ENCODE measurements at places on chromosomes 2 and 18.

DNA sequence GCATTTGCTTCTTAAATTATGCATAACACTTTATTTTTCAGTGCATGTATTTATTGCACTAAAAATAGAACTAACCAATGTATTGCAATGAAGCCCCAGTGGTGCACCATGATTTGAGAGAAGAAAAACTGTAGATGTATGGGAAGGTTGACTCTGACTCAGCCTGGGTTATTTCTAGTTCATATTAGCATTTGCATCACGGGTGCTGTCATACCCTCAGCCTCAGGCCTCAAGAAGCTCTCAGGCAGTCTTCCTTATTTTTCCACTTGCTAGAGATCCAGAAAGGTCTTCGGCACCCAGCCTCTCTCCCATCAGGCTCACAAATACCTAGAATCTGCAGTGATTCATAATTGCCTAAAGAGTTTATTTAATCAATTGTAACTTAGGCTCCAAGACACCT is 148.0 kb downstream of the DNER start:
- no peak for DNase-seq

DNA sequence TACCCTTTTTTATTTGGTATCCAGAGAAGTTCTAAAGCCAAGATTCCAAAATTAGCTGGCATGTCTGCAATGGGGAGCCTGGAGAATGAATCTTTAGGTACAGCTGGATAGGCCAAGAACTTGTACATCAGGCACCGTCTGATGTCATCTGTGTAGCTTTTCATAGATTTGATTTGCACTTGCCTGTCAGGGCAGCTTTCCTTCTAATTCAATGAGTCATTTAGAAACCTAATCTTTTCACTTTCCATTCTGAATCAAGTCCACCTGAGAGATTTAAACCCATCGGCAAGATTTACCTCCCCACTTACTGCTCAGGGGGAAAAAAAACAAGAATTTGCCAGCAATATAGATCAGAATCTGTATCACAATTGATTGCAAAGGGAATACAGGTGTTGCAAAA is 60.9 kb upstream of the ACAA2 start:
- peak; percentile 19 for DNase-seq

DNA sequence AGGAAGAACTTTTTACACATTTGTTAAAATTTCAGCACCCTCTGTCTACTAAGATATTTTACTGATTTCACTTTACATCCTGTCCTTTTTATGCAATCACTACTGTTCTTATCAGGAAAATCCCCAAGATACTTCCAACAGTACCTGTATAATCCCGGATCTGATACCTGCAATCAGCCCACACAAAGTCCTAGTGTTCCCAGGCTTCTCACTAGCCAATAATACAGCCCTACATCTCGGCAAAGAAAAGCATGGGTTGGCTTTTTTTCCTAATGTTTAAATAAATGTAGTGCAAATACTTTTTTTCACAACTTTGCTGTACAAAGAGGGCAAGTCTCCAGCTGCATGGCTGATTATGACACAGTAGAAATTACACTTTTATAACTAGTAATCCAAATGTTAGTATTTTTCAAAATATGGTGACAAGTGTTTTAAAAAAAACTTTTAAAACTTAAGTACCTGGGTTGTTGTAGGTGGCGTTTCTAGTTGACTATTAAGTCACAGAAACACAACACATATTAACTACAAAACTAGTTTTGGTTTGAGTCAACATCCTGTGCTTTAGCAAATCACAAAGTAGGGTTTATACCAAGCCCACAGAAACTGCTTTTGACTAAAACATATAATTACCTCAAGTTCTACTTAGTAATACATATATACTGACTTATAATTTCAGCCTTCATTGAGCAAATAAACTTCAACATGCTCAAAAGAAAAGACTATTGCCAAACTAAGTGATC is 19.5 kb downstream of the CNOT11 start:
- DNase-seq, result no peak

DNA sequence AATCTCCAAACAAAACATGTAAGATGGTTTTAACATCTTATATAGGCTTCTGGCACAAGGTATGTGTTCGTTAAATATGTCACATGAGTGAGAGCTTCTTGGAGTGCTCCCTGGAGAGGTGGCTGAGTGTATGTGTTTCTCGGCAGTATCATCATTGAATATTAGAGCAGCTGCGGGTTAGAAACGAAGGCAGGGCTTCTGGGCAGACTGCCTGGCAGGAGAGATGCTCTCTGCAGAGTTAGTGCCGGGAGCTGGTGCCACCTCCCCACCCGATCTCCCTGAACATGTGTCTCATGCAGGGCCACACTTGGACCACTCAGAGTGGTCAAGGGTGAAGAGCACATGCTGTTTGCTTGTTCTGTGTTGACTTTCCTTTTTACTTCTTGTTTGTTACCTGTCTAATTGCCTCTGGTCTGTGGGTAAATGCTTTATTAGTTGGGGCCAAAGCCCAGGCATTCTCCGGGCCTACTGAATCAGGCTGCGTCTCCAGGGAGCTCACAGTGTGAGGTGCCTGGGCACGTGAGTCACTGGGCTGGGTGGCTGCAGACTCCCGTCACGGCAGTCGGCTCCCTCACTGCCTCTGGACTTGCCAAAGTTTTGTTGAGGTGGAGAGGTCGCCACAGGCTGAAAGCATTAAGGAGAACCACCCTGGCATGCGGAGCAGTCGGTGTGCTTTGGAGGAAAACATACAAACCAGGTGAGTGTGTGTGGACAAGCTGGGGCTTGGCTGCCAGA is 246.6 kb downstream of the FHOD3 start:
- DNase-seq, result peak; percentile 92

DNA sequence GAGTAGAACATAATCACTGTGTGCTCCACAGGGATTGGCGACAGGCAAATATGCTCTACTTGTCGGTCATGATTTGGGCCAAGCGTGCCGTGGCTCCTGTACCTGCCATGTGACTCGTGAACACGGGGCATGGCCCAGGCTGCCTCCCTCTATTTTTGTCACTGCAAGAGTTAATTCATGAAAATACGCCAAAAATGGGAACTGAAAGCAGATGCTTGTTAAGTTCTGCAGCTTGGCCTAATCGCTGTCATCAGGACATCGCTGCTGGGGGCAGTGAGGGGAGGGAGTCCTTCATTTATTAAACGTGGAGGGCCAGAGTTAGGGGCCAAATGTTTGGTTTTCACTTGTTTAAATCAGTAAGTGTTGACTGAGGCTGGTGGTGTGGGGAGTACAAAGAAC is 177.8 kb downstream of the BCL2 start:
- no peak for DNase-seq

- DNase-seq, result no peak
Measured at GRCh38 chr2:69310111-69311023, 76.7 kb downstream of the GFPT1 start.

- DNase-seq, result peak; percentile 90
Measured at GRCh38 chr2:174117951-174118930, 130.1 kb downstream of the OLA1 start.

DNA sequence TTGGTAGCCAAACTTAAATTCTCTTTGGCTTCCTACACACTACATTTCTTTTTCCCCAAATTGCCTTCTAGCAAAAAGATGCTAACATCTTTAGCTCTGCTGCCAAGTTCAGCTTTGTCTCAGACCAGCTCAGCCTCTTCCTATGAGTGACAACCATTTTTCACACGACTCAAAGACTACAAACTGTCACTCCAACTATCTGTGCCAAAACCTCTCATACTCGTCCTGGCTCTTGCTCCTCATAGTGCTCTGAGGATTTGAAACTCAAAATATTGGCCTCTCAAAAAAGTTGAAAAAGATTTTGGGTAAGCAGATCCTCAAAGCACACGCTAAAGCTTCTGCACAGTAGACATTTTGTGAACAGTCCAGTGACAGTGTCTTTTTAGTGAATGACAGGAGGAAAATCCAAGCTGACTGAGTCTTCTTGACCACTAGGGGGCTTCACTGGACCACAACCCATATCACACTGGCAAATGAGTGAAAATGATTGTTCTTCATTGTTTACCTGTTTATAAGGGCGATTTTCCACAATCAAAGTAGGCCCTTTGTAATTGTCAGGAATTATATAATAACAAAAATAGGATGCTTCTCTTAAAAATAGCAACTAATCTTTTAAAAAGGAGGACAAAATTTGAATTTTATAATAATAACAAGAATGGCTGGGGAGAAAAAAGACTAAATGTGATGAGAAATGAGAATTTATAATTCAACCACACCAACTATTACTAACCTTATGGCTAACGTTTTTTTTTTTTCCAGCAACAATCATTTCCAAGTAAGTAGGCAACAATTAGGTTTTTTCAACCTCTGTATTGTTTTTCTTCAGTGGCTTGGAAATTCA is 85.5 kb upstream of the PGAP1 start:
- DNase-seq, result peak; percentile 70

- no peak for DNase-seq
Measured at GRCh38 chr2:128219891-128220290, 98.8 kb downstream of the HS6ST1 start.

- DNase-seq, result peak; percentile 53
Measured at GRCh38 chr18:59547581-59548182, 149.5 kb downstream of the CCBE1 start.

DNA sequence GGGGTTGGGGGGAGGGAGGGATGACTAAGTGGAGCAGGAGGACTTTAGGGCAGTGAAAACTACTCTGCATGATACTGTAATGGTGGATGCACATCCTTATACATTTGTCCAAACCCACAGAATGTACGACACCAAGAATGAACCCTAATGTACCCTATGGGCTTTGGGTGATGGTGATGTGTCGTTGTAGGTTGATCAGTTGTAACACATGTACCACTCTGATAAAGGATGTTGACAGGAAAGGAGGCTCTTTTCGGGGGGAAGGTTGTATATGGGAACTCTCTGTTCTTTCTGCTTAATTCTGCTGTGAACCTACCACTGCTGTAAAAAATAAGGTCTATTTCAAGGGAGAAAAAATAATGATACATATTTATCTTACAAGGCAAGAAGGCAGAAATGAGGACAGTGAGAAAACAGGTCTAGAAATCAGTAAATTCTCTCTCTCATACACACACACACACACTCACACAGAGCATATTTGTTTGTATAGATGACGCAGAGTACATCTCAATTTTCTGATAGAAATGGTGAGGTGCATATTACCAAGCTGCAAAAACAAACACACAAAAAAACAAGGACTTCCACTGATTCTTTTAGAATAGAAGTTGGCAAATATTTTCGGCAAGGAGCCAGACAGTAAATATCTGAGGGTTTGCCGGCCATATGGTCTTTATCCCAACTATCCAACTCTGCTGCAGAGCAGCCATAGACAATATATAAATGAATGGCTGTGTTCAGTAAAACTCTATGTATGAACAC is 20.2 kb downstream of the FAM124B start:
- DNase-seq, result peak; percentile 24

DNA sequence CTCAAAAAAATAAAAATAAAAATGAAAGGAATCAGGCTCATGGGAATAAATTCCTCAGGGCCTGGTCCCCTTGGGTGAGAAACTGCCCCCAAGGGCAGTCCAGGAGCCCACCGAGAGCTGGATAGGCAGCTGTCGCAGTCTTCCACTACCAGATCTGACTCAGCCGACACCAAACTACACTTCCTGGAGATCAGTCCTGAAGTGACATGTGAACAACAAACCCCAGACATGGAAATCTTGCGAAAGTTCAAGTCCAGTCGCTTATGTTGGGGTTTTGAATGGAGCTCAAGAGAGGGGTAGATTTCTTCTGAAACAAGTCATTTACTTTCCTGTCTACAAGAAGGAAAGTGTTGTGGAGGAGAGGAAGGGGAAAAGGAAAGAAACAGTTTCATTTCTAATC is 12.9 kb downstream of the ADCY3 start:
- DNase-seq, result no peak

- DNase-seq, result no peak
Measured at GRCh38 chr2:86446060-86446459, 4.9 kb downstream of the KDM3A start.

GRCh38 chr2:181312515-181312927 is 144.7 kb upstream of the ITGA4 start:
- DNase-seq, result no peak

GRCh38 chr18:26470011-26470637 is 78.2 kb downstream of the KCTD1 start:
- DNase-seq, result peak; percentile 82

DNA sequence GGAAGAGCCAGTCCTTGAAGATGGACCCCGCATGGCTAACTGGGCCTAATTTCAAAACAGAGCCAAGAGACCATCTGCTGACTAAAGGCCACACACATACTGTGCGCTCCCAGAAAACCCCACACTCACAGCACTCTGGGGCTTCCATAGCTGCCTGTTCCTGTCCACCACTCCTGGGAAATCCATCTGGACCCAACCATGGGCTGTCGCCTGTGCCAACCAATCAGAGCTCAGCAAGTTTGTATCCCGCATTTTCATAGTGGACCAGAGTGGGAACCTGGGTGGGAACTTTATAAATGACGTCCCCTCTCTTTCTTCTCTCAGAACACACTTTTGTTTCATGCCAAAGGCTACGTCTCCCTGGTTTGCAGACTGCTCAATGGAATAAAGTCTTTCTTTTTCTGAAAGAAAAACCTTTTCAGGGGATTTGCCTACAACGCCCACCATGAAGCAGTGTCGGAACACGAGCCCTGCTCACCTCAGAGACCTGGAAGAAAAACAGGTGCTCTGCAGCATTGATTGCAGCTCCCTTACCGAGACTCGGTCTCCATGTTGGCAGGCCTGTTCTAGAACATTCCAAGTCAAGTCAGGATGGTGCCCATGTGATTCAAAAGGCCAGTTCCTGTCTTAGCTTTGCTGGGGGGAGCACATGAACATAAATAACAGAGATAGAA is 137.2 kb upstream of the GPC1 start:
- no peak for DNase-seq

DNA sequence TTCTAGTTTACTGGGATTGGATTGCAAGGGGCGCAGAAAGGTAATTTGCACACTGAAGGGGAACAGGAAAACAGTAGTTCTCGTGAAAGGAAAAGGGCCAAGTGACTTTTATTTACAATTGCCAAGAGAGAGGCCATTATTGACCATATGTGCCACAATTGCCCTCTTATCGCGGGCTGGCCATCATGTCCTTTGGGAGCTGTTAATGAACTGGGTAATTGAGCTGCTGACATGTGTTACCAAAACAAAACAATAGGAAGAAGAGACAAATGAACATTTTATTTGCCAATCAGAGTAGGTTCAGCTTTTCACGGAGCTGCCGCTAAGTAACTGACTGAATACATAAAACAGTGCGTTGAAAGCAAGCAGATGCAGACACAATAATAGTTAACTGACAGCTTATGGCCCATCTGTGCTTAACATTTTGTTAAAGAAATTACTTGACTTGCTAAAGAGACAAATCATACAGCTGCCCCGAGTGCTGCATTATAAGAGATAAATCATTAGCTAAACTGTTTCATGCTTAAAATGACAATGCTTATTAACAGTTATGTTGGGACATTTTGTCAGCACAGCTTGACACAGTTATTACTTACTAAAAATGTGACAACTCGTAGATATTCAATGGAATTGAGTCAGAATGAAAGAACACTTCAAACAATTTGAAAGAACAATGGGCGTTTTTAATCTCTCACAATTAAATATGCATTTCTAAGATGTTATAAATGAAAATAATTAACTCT is 57.5 kb downstream of the PAX3 start:
- peak; percentile 85 for DNase-seq

DNA sequence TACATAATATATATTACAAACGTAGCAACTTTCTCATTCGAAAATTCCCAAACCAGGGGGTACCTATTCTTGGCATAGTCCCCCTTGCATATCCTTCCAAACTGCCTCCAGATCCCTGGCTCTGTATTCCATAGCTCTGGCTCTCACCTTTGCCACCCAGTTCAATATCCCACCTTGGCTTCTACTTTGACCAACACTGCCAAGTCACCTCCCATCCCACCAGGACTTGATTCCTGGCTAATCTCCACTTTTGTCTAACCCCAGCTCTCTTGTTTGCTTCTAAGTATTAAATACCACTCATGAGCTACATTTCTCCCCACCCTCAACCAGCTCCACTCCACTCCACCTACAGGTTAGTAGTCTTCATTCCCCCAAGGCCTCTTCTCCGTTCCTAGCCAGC is 103.2 kb upstream of the WDR75 start:
- no peak for DNase-seq
